Glomerular endothelial cell (primary cell): ENCODE measurements at places on chromosomes 5 and 9. TPM values are rescaled to one million over a fixed set of nuclear protein-coding genes. Genes with fewer than 3 reads are reported as not detected.

PGM5 gene
- 1.4 and 3.3 TPM in 2 replicates for total RNA-seq

NPR2 gene
- total RNA-seq = 15.9 and 16.6 TPM in 2 replicates

QRFP gene
- not detected in 2 replicates for total RNA-seq

PCDHA11 gene
- 0.23 TPM in 1 of 2 replicates, not detected in the other for total RNA-seq

MEIKIN gene
- not detected in 2 replicates for total RNA-seq

GIN1 gene
- total RNA-seq = 2.6 and 2.7 TPM in 2 replicates

PCDHA2 gene
- 0.15 TPM in 1 of 2 replicates, not detected in the other for total RNA-seq

TERT gene
- total RNA-seq = not detected in 2 replicates

ACOT12 gene
- not detected in 2 replicates for total RNA-seq

MYOZ3 gene
- 0.53 and 0.93 TPM in 2 replicates for total RNA-seq

RABEPK gene
- 17.2 and 30.5 TPM in 2 replicates for total RNA-seq

HAND1 gene
- total RNA-seq = not detected in 2 replicates

CDC20B gene
- total RNA-seq = 0.23 TPM in 1 of 2 replicates, not detected in the other

LRRC19 gene
- not detected in 2 replicates for total RNA-seq

CDH9 gene
- not detected in 2 replicates for total RNA-seq

PCAT7 gene
- not detected in 2 replicates for total RNA-seq

MCIDAS gene
- total RNA-seq = not detected in 2 replicates

NRARP gene
- 62.5 and 188 TPM in 2 replicates for total RNA-seq

GPR151 gene
- total RNA-seq = not detected in 2 replicates

CNTFR gene
- not detected in 2 replicates for total RNA-seq

SH3TC2 gene
- total RNA-seq = 2.5 and 3.6 TPM in 2 replicates

PLCXD3 gene
- not detected in 2 replicates for total RNA-seq

CNTNAP3B gene
- total RNA-seq = 18.8 and 51.5 TPM in 2 replicates

DAB2IP gene
- total RNA-seq = 31.7 and 65.8 TPM in 2 replicates

KCTD16 gene
- 0.10 and 0.18 TPM in 2 replicates for total RNA-seq

F12 gene
- 0.53 and 4.3 TPM in 2 replicates for total RNA-seq

GRM6 gene
- total RNA-seq = not detected in 2 replicates

ADGRD2 gene
- total RNA-seq = not detected in 2 replicates

ZDHHC21 gene
- 14.1 and 20.1 TPM in 2 replicates for total RNA-seq

PCDHB15 gene
- total RNA-seq = 0.97 and 1.7 TPM in 2 replicates

DND1 gene
- total RNA-seq = 0.29 and 1.1 TPM in 2 replicates

SPATA9 gene
- not detected in 2 replicates for total RNA-seq

C7 gene
- total RNA-seq = 0.12 TPM in 1 of 2 replicates, not detected in the other

NR4A3 gene
- total RNA-seq = 0.05 and 0.12 TPM in 2 replicates

SLC22A4 gene
- 12.0 and 25.0 TPM in 2 replicates for total RNA-seq

OR1Q1 gene
- total RNA-seq = not detected in 2 replicates

EMB gene
- total RNA-seq = 2.0 and 4.7 TPM in 2 replicates

CKMT2 gene
- 0.34 TPM in 1 of 2 replicates, not detected in the other for total RNA-seq

OR13F1 gene
- not detected in 2 replicates for total RNA-seq

WNT8A gene
- total RNA-seq = not detected in 2 replicates

PARP8 gene
- 2.0 and 4.5 TPM in 2 replicates for total RNA-seq

SCAMP1 gene
- 27.6 and 29.7 TPM in 2 replicates for total RNA-seq

GKAP1 gene
- total RNA-seq = 0.78 and 1.9 TPM in 2 replicates

CATSPER3 gene
- not detected in 2 replicates for total RNA-seq

TMEM252 gene
- not detected in 2 replicates for total RNA-seq

IL4 gene
- total RNA-seq = not detected in 2 replicates

ITK gene
- not detected in 2 replicates for total RNA-seq

RAD50 gene
- 18.5 and 18.6 TPM in 2 replicates for total RNA-seq

IFNA17 gene
- total RNA-seq = not detected in 2 replicates

AK1 gene
- 80.6 and 88.4 TPM in 2 replicates for total RNA-seq

RPS14 gene
- 1,375 and 2,774 TPM in 2 replicates for total RNA-seq

PTGES gene
- 1.1 TPM in 1 of 2 replicates, not detected in the other for total RNA-seq

ARHGAP26 gene
- 14.0 and 33.1 TPM in 2 replicates for total RNA-seq

SMIM33 gene
- total RNA-seq = not detected in 2 replicates

FBP2 gene
- not detected in 2 replicates for total RNA-seq

SPATA31E1 gene
- total RNA-seq = not detected in 2 replicates

PCDHGA12 gene
- total RNA-seq = 10.5 and 23.0 TPM in 2 replicates
